ENCODE measurements at places on chromosomes 6 and 20.

GRCh38 chr6:42045538-42046460 is 4.5 kb upstream of the TAF8 start:
- no peak for DNase-seq

GRCh38 chr20:58359441-58359840 is 29.6 kb upstream of the VAPB start:
- no peak for DNase-seq

- DNase-seq, result no peak
Observed at GRCh38 chr6:159097256-159097655, 52.5 kb upstream of the TAGAP start.

DNA sequence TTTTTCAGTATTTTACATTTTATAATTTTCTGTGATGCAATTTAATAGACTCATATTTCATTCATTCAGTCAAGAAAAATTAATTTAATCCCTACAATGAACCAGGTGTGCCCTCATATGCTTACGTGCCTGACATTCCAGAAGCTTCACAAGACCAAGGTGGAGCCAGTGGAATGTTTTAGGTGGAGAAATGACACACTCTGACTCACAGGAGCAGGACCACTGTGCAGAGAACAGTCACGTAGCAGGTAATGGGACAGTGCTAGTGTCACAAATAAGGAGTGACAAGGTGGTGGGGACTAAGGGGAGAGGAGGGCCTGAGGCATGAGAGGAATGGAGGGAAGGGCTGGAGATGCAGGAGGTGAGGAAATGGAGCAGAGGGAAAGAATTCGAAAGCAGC is 37.0 kb upstream of the HLA-G start:
- no peak for DNase-seq

GRCh38 chr6:135320721-135321621 is 139.9 kb downstream of the MYB start:
- DNase-seq, result no peak

- DNase-seq, result no peak
Observed at GRCh38 chr6:14075095-14075503, 42.5 kb upstream of the CD83 start.

- no peak for DNase-seq
Observed at GRCh38 chr6:53717566-53717965, 52.0 kb upstream of the KLHL31 start.

DNA sequence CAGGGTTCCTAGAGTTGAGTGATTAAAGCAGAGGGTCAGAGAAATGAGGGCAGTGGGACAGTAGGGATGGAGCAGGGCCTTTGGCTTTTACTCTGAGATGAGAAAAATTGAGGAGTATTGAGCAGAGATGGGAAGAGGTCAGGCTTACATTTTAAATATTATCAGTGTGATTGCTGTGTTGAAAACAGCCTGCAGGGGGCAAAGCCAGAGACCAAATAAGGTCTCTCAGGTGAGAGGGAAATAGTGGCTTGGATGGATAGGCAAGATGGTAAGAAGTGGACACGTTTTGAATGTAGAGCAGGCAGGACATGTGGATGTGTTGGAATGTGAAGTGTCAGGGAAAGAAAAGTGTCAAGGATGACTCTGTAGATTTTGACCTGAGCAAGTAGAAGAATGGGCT is 105.0 kb upstream of the MAP3K7 start:
- DNase-seq, result no peak

DNA sequence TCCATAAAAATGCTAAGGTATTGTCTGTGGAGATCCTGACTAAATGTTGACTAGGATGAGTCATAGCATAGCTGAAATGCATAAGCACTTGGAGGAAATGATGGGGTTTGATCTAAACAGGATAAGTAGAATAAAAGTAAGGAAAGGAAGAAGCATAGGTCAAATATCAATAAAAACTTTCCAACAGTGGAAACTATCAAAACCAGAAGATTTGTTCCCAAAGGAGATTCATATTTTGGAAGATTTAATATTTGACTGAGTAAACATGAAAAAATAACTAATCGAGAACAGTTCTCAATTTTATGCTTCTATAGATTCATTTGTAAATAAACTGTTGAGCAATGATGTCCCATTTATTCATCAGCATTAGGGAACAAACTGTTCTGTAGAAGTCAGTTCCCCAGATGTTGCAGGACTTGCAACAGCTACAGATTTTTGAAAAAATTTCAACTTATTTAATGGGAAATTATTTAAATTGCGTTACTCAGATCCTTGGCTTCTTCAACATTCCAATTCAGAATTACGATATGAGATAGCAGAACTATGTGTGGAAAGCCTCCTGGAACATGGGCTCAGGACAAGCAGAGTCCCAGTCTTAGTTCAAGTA is 133.7 kb upstream of the TBX18 start:
- no peak for DNase-seq

- no peak for DNase-seq
Observed at GRCh38 chr20:24109537-24109936, 121.0 kb upstream of the GGTLC1 start.

DNA sequence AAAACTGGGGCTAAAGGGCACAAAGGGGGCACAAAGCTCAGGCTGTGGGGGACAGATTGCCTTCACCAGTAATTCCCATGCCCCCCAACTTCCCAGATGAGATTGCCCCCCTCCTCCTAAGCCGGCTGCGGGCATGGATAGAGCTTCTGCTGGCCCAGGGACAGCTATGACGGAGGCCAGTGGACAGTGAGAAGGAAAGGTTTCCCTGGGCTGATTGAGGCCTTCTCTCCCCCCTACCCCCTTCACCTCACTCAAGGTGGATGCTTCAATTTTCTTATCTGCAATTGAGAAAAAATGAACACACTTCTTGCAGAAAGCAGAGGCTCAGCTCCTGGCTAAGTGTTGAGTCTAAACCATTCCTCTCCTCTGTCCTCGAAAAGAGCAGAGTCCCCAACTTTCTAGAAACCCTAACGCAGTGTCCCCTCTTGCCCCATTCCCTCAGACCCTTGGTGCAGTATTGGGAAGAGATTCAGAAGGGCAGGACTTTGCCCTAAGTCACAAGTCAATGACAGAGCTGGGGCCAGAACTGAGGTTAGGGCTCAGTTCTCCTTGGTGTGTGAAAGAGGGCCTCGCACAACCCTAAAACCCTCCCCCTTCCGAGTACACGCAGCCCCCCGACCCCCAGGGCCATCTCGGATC is 808 bp downstream of the SDC4 start:
- no peak for DNase-seq

GRCh38 chr20:4713401-4713800 is 8.3 kb upstream of the PRND start:
- DNase-seq, result no peak

DNA sequence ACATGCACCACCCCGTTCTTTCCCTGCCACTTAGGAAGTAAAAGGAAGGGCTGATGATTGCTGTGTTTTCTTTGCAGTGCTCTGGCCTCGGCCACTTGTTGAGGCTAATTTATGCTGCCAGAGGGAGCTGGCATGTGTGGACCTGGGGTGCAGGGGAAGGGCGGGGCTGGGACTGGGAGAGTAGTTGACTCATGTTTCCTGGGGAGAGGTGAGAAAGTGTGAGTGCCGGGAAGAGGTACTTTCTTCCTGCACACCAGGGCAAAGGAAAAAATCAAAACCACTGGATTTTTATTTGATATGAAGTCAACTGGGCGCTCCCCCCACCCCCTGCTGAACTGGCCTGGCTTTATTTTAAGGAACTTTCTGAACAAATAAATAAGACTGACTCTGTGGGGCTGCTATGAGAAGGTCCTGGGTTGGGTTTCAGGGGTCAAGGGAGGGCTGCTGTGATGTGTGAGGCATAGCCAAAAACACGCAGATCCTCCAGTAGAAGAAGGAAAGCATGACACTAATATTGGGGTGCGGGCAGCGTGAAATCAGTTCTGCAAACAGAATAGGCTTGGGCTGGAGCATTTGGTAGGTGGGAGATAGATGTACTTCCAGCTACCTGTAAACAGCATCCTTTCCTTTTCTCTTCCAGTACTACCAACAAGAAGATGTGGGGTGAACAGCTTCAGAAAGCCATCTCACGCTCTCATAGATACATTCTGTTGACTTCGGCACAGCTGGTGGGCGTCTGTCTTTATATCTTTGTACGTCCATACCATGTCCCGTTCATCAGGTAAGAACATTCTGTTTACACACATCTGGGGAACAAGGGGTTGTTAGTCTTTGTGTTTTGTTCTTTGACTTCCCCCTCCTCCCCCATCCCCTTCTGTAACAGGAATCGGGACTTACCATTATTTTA is 87.5 kb downstream of the SYNJ2 start:
- no peak for DNase-seq

DNA sequence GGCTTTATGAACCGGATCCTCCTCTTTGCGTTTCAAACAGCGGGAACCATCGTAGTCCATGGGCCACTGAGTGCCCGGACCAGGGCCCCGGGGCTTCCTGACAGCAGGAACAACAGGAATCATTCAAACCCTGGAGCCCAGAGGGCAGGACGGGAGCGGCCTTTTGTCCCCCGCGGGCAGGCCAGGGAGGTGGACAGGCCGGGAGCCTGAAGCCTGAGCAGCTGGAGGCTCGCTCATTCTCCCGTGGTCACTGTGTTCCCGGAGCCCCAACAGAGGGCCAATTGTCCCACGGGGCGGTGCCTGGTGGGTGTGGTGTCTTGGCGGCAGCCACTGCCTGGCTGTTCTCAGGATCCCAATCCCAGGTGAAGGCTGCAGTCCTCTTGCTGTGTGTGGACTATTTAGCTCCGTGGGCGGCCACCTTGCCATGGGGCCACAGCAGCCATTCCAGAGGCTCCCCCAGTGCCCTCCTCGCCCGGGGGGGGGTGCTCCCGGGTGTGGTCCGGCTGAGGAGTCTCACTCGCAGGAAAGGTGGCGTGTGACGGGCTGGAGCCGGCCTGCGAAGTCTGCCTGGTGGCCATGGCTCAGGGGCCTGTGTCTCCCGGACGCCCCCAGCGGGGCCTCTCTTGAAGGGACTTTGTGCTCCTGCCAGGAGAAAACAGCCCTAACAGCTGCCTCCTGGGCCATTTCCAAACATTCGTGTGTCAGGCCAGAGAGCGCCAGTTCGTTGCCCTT is 77.2 kb upstream of the BHLHE23 start:
- DNase-seq, result no peak

GRCh38 chr20:54044156-54044555 is 26.2 kb downstream of the BCAS1 start:
- no peak for DNase-seq

DNA sequence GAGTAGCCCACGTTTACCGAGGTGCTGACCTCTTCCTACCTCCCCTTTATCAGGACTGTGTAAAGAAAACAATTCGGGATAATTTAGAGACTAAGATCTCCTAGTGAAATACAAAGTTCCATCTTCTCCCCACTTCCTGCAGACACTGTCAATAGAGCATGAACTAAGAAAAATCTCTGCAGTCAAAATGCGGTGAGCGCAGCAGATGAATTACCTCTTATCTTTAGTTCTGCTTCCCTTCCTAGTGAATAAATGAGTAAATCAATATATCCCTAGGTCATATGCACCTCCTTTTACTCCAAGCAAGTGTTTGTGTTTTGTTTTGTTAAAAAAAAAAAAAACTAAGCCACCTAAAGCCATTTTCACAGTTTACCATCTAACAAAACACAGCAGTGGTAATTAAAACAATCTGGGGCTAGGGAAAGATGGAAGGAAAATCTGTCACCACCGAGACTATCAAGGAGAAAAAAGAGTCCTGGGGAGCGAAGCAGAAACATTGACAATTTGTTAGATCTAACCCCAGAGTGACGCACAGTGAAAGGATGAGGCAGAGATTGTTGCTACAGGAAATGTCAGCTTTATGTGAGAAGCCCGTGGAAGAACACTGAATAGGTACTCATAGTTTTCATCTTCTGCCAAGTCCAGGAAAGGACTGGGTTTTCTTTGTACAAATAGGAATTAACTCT is 159.4 kb upstream of the SPTLC3 start:
- no peak for DNase-seq

DNA sequence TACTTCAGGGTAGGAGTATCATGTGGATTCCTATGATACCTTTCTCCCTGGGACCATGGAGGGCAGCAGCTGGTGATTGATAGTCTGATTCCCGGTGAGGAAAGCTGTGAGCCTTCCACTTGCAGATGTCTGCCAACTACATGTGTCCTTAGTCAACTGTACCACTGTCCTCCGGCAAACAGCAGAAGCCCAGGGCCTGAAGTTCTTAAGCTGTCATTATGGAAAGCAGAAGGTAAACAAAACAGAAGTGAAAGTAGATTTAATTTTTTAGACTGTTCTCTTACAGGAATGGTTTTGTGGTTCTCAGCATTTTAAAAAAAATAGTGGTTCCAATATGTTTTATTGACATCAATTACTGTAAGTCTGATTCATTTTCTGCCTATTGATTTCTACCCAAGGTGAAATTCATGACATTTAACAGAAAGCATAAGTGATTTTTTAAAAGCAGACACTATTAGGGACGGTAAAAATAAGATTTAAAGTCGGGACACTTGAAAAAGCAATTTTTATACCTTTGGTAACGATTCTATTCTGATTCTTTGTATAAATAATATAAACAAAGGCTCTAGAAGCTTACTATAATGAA is 36.6 kb downstream of the PTPN1 start:
- no peak for DNase-seq

- no peak for DNase-seq
Observed at GRCh38 chr6:45148278-45148677, 179.9 kb upstream of the RUNX2 start.

GRCh38 chr20:45095805-45096238 is 5.1 kb downstream of the KCNS1 start:
- no peak for DNase-seq

DNA sequence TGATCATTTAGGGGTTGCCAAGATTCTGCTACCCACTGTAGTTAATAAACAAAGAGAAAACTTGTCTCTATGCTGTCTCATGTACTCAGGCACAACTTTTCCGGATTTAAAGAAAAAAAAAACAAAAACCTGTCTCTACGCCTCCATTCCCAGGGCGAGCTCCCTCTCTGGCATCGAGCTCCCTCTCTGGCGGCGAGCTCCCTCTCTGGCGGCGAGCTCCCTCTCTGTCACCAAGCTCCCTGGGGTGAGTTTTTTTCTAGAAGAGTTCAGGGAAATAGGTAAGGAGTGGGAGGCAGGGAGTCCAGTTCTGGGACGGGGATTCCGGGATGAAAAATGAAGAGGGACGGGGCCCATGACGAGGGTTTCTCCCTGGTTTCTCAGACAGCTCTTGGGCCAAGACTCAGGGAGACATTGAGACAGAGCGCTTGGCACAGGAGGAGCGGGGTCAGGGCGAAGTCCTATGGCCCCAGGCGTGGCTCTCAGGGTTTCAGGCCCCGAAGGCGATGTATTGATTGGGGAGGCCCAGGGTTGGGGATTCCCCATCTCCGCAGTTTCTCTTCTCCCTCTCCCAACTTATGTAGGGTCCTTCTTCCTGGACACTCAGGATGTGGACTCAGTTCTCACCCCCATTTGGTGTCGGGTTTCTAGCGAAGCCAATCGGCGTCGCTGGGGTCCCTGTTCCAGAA is 16.5 kb upstream of the HLA-A start:
- DNase-seq, result no peak

- no peak for DNase-seq
Observed at GRCh38 chr6:117309611-117310010, 44.3 kb downstream of the VGLL2 start.

DNA sequence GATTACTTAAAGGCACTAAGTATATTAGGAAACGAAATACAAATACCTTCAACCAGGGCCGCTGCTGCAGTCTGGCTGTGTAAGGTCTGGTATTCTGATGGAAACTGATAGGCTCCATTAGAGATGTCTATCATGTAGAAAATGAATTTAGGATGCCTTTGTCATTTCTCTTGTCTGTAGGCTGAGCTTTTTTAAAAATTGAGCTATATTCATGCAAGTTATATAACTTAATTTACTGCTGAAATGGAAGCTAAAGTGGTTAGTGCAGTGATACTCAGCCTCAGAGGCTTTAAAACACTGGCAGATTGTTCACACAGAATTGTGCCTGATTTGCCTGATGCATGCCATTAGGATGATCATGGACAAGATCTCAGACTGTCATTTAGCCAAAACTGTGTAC is 286.2 kb upstream of the QKI start:
- no peak for DNase-seq

GRCh38 chr6:148565930-148566663 is 180.7 kb upstream of the UST start:
- DNase-seq, result no peak

Measured in cortex of kidney (tissue), 1 donor.